ENCODE measurements at places on chromosomes 7 and 10.

DNA sequence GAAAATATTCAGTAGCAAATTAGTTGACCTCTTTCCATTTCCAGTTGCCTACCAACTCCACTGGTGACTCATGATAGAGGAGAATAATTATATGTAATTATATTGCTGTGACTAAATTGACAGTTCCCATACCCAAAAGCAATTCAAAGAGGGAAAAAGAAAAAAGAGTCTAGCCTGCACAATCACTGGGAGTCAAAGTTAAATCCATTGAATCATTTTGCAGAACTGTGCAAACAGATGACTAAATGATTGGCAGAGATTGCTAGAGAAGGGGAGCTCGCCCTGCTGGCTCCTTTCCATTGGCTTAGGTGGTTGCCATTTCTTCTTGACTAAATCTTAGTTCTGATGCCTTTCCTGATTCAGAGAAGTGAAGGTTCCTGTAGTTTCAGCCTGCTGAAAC is 1228.6 kb upstream of the SORCS1 start:
- no peak for DNase-seq

- DNase-seq, result no peak
Measured at GRCh38 chr10:114576132-114576487, 82.0 kb downstream of the ABLIM1 start.

DNA sequence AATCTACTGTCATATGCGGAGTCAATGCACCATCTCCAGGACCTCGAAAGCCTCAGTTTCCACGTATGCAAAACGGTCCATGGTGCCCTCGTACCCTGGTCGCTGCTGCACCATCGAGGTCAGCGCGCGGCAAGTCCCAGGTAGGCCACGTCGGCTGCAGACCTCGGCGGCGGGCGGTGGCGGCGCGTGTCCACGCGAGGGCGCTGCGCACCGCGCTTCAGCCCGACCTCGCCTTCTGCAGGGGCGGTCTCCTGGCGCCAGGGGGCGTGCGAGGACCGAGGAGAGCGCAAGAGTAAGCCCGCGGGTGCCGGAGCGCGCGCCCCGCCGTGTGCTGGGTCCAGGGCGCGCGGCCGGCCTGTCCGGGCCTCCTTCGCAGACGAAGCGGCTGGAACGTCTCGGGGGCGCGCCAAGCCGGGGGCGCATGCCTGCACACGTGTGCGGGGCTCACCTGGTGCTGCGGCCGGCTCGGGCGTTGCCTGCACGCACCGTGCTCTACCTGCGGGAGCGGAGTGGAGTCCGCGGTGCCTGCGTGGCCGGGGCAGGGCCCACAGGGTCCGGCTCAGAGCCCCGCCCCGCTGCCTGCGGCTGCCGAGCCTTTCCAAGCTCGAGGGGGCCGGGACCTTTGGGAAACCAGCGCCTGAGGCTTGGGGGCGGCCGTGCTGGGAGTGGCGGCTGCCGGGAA is 54.0 kb downstream of the GLRX3 start:
- peak; percentile 84 for DNase-seq

DNA sequence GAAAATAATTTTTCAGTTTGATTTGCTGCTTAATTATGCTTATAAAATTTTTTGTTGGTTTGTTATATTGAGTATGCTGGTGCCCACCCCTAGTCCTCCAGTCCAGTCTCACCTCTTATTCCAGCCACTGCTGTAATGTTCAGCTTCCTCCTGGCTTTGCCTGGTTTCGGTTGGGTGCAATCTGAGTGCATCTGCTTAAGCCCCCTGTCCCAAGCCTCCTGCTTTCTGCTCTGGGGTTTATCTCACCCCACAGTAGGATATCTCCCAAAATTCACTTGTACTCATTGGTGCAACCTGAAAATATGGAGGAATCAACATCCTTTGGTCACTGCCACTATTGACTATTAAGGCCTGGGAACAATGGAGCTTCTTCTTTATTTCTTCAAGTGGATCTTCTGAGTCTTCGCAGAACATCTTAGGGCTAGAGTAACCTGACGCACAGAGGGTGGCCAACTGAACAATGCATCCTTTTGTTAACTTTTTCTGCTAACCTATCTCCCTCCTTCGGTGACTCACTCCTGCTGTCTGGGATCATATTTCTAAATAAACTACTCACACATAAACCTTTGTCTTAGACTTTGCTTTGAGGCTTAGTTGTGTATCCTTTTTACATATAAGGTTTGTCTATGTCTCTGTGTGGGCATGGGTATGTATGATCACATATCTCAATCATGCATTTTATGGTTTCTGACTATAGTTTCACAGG is 19.1 kb upstream of the SOSTDC1 start:
- no peak for DNase-seq

GRCh38 chr10:3829156-3830050 is 44.4 kb upstream of the KLF6 start:
- DNase-seq, result no peak

GRCh38 chr7:121452389-121452788 is 56.3 kb upstream of the FAM3C start:
- no peak for DNase-seq
